ENCODE measurements at places on chromosomes 3 and 15. TPM values are rescaled to one million over a fixed set of nuclear protein-coding genes. Genes with fewer than 3 reads are reported as not detected.
A peak's percentile ranks its signal among the peaks of the same experiment; 100 is the strongest.

The TPM1 gene
- 10.5 TPM for total RNA-seq

The KCTD6 gene
- total RNA-seq: 9.9 TPM

The SPATA12 gene
- total RNA-seq: not detected

The POC1A gene
- total RNA-seq: 32.3 TPM

The CTDSPL gene
- 3.7 TPM for total RNA-seq

The IGDCC3 gene
- not detected for total RNA-seq

The TM4SF4 gene
- total RNA-seq: not detected

The BUB1B gene
- 102 TPM for total RNA-seq

The EID1 gene
- total RNA-seq: 43.2 TPM

- no peaks in the 10 kb centered on the region for H3K27me3 ChIP-seq
- H3K4me1 ChIP-seq: no peaks in the 10 kb centered on the region
- H3K4me3 ChIP-seq: no peak overlapping the region
- DNase-seq: no peak
Observed at GRCh38 chr3:52167240-52167639, 13.0 kb upstream of the POC1A start.

DNA sequence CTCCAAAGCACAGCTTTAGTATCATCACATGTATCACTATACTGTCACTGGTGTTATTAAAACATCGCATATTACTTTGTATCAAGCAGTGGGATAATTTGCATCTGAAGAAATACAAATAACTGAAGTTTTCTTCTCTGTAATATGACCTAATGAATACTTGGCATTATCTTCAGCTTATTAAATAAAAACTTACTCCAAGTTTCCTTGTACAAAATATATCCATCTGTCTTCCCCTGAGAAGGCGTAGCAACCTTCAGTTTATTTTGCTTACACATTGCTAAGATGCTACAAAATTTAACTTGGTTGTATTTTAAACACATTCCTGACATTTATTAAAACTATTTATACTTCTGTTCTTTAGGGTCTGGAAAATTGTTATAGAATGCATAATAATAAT is 13.7 kb downstream of the FGF7 start:
- no peak overlapping the region for H3K27ac ChIP-seq
- no peaks in the 10 kb centered on the region for H3K36me3 ChIP-seq
- H3K4me1 ChIP-seq: no peaks in the 10 kb centered on the region
- H3K27me3 ChIP-seq: peaks cover 2% of the 10 kb centered on the region
- DNase-seq: no peak
- no peak overlapping the region for H3K4me3 ChIP-seq

GRCh38 chr3:23189187-23189586 is 13.9 kb upstream of the UBE2E2 start:
- no peaks in the 10 kb centered on the region for H3K36me3 ChIP-seq
- H3K27me3 ChIP-seq: peaks cover 7% of the 10 kb centered on the region
- DNase-seq: no peak

DNA sequence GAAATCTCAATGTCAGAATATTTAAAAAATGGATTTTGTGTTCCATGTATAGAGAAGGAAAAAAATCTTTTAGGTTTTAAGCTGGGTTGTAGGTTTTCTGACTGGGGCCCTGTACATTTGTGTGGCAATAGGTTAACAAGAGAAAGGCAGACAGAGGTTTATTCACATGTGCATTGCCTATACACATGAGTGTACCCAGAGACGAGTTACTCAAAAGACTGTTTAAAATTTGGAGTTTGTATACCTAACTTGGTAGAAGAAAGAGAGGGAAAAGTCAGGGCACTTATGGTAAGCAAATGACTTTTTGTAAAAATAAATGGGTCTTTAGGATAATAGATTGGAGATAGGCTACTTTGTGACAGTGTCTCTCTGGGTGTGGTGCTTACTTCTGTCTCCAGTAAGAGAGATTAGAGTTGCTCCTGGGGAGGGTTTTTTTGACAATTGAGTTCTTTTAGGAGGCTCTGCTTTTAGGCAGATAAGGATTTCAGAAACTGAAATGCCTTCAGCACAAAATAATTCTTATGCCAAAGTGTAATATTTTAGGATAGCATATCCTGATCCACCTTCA is 225.2 kb downstream of the TCF12 start:
- H3K36me3 ChIP-seq: no peaks in the 10 kb centered on the region
- H3K27ac ChIP-seq: no peak overlapping the region
- no peak overlapping the region for H3K4me3 ChIP-seq
- H3K27me3 ChIP-seq: no peaks in the 10 kb centered on the region

GRCh38 chr15:88018869-88019641 is 237.5 kb downstream of the NTRK3 start:
- no peaks in the 10 kb centered on the region for H3K4me1 ChIP-seq
- H3K36me3 ChIP-seq: no peaks in the 10 kb centered on the region
- no peak for DNase-seq
- no peak overlapping the region for H3K4me3 ChIP-seq
- no peaks in the 10 kb centered on the region for H3K27me3 ChIP-seq

- H3K4me1 ChIP-seq: no peaks in the 10 kb centered on the region
- H3K36me3 ChIP-seq: no peaks in the 10 kb centered on the region
- H3K27me3 ChIP-seq: no peaks in the 10 kb centered on the region
- no peak overlapping the region for H3K4me3 ChIP-seq
Observed at GRCh38 chr3:188772886-188773285, 398.9 kb upstream of the TPRG1 start.

- DNase-seq: peak; percentile 67
- H3K27ac ChIP-seq: no peak overlapping the region
- H3K4me1 ChIP-seq: no peaks in the 10 kb centered on the region
- peaks cover 6% of the 10 kb centered on the region for H3K27me3 ChIP-seq
- no peak overlapping the region for H3K4me3 ChIP-seq
Observed at GRCh38 chr3:44114142-44114541, 127.5 kb upstream of the TOPAZ1 start.

GRCh38 chr15:101062063-101062462 is 142.9 kb downstream of the LRRK1 start:
- DNase-seq: no peak
- H3K27me3 ChIP-seq: no peaks in the 10 kb centered on the region
- no peaks in the 10 kb centered on the region for H3K36me3 ChIP-seq
- H3K4me1 ChIP-seq: no peaks in the 10 kb centered on the region

DNA sequence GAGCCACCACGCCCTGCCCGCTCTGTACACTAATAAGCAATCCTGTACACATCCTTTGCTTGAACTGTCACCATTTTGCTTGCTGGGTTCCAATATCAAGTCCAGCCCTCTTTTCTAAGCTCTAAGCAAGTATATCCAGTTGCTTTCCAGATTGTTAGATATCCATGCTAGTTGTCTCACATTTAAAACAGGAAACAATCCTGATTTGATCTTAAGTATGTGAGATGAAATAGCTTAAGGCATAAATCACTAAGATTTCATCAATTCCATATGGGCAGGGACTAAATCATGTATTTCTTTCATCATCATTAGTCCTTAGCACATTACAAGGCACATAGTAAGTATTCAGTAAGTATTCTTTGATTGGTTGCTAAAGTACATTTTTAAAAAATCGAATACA is 16.2 kb downstream of the ATP11B start:
- no peak for DNase-seq
- no peaks in the 10 kb centered on the region for H3K27me3 ChIP-seq
- H3K36me3 ChIP-seq: peaks cover 2% of the 10 kb centered on the region

DNA sequence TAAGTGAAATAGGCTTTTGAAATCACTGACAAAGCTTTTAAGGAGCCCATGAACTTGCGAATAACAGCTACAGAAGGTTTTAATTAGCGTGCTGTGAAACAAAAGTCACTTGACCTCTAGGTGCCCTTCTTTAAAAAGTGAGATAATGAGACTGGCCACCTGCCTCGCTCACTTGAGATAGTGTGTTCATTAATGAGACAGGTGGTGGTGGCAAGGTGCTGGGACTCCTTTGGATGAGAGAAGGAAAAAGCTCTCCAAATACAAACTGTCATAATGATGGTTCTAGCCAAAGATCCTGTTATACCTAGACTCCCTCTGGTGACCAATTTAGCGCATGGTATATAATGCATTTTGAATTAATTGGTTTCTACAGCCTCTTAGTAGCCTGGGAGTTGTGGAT is 22.7 kb upstream of the IREB2 start:
- H3K36me3 ChIP-seq: no peaks in the 10 kb centered on the region
- DNase-seq: no peak

GRCh38 chr15:74826364-74826819 is at the start of gene CPLX3:
Gene CPLX3, plus strand, starts transcription at chr15:74826627. Its CDS starts 77 bp downstream, at chr15:74826704.
- DNase-seq: peak; percentile 53
- H3K27ac ChIP-seq: no peak within 1 kb of the TSS
- H3K4me3 ChIP-seq: no peak within 1 kb of the TSS

DNA sequence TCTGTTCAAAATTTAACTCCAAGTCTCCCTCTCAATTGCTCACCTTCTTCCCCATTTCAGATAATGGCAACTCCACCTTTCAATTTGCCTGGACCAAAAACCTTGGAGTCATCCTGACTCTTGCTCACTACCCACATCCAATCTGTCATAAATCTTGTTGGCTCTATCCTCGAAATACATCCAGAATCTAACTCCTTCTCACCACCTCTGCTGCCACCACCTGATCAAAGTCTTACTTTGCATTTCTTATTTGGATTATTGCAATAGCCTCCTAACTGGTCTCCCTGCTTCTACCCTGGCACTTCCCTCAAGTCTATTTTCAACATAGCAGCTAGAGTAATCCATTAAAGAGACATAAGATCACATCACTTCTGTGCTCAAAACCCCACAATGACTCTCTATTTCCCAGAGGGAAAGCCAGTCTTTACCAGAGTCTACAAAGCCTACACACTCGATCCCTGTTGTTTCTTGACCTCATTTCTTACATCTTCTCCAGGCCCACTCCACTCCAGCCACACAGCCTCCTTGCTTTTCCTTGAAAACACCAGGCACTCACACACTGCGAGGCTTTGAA is 86.6 kb downstream of the GPR156 start:
- no peaks in the 10 kb centered on the region for H3K27me3 ChIP-seq
- no peak overlapping the region for H3K4me3 ChIP-seq
- H3K36me3 ChIP-seq: no peaks in the 10 kb centered on the region
- peak; percentile 19 for DNase-seq
- no peak overlapping the region for H3K27ac ChIP-seq
- H3K4me1 ChIP-seq: no peaks in the 10 kb centered on the region

GRCh38 chr3:48879307-48879993 is 19.2 kb downstream of the SLC25A20 start:
- DNase-seq: no peak
- H3K36me3 ChIP-seq: peaks cover 6% of the 10 kb centered on the region
- H3K27ac ChIP-seq: no peak overlapping the region
- no peaks in the 10 kb centered on the region for H3K4me1 ChIP-seq
- no peaks in the 10 kb centered on the region for H3K27me3 ChIP-seq

DNA sequence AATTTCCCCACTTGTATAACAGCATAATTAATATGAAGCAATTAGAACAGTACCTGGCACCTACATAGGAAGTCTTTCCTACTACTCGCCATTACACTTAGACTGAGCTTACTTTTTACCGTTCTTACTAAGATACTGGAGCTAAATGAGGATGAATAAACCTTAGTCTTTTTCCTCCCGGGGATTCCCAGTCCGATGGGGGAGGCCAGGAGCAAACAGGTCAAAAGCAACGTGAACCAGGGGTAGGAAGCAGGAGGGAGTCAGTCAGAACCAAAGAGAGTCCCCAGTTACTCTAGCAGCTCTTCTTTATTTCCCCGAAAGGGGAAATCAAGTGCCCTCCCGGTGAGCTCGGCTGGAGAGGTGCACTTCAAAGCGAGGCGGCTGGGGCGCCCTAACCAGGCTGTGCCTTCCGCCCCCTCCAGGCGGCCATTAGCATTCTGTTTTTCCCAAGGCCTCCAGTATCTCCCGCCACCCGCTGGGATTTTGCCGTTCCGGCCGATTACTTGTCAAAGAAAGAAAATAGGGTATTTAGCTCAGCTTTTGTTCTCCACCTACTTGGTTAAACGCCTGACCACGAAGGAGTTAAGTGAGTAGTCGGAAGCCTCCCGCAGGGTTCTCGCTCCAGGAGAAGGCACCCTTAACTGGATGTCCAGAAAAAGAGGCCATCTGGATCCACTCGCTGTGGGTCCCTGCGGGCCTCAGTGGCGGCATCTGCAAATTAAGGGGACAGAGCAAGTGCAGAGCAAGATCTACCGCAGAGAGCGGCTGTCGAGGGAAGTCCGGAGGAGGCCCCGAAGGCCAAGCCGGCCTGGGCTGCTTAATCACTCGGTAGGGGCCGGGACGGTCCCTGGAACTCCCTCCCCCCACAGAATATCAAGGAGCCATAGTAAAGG is 6.3 kb upstream of the EOMES start:
- H3K27ac ChIP-seq: no peak overlapping the region
- H3K4me3 ChIP-seq: peak overlapping the region; percentile 62
- peak; percentile 39 for DNase-seq
- peaks cover 80% of the 10 kb centered on the region for H3K27me3 ChIP-seq
- peaks cover 41% of the 10 kb centered on the region for H3K4me1 ChIP-seq

DNA sequence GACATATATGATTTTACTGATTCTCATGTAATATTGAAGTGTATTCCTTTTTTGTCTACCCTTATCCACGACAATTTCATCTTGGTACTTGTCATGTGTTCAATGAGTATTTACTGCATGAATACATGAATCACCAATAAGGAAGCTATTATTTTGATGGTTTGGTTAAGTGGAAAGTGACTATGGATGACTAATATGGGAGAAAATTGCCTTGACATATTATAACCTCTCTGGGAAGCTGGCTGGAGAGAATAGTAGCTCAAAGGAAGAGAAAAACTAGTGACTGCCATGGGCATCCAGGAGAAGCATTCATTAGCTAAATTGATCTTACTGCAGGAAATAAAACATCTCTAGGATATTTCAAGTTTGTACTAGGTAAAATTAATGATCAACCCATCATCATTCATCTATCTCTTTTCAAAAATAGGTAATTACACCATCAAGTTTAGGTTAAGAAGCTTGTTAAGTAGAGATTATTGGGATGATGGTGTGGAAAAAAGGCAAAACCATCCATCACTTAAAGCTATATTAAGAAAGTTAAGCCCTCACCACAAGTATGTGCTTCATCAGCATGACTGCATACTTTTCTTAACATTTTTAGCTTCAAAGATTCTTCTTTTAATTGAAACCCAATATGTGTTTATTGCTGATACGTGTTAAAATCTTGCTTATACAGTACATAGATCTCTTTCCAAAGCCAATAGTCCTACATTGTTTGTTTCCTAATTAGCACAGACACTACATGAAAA is 455.2 kb upstream of the ARPP21 start:
- H3K27me3 ChIP-seq: no peaks in the 10 kb centered on the region
- DNase-seq: no peak
- H3K4me1 ChIP-seq: no peaks in the 10 kb centered on the region
- H3K36me3 ChIP-seq: no peaks in the 10 kb centered on the region
- no peak overlapping the region for H3K27ac ChIP-seq
- H3K4me3 ChIP-seq: no peak overlapping the region

DNA sequence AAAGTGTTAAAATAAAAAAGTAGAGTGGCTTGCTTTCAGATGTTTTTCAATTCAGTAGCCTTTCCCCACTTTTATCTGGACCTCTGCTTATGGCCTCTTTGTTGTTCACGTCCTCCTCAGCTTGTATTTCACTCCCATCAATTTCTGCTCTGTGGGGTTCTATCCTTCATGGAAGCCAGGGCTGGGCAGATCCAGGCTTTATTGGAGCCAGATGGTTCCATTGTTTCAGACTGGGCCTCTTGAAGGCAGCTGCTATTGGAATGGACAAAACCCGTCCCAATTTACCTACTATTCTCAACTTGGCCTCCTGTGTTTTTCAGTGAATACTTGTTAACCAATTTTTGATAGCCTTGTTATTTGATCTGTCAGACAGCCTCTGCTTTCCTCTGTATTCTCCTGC is 10.9 kb upstream of the AADACL2 start:
- no peaks in the 10 kb centered on the region for H3K4me1 ChIP-seq
- H3K27me3 ChIP-seq: peaks cover 2% of the 10 kb centered on the region
- DNase-seq: no peak
